Stimulated activated CD4-positive, alpha-beta T cell treated with anti-CD3 and anti-CD28 coated beads, Interleukin-4, amount 100 ng/mL, for 48 hours (primary cell): ENCODE measurements at places on chromosomes 6 and 20.

DNA sequence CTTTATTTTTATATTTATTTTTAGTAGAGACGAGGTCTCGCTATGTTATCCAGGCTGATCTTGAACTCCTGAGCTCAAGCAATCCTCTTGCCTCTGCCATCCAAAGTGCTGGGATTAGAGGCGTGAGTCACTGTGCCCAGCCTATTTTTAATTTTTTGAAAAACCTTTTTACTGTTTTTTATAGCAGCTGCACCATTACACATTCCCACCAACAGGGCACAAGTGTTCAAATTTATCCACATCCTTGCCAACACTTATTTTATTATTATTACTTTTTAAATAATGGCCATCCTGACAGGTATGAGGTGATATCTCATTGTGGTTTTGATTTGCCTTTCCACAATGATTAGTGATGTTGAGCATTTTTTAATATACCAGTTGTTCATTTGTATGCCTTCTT lies 42.5 kb downstream of the PACSIN1 start:
- no peak for DNase-seq

DNA sequence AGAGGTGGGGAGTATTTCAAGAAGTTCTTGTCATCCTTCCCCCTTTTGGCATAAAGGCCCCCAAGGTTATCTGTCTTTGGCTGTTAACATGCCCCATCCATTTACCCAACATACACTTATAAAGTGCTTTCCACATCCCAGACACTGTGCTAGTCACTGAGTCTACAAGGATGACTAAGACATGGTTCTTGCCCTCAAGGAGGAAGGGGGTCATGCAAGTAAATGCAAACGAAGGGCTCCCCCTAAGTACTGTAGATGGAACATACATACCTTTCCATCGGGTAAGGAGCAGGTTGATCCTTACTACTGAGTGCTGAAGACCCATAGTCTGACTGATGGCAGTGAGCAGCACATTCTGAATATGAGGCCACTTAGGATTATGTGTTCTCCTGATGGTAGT lies 38.3 kb downstream of the HECA start:
- DNase-seq = no peak

DNA sequence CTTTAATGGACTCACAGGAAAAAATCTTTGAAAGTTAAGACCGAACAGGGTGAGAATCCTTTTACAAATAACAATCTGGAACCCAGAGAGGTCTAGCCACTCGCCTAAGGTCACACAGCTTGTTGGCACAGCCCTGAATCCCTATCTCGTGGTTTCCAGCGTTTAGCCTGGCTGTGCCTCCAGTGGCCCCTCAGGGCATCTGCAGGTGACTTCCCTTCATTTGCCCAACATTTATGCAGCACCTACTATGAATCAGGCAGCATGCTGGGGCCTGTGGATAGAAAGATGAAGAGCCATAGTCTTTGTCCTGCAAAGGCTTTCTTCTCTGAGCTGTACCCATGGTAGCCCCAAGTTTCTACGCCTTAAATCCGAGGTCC lies 2.6 kb upstream of the NR2E1 start:
- DNase-seq = no peak

DNA sequence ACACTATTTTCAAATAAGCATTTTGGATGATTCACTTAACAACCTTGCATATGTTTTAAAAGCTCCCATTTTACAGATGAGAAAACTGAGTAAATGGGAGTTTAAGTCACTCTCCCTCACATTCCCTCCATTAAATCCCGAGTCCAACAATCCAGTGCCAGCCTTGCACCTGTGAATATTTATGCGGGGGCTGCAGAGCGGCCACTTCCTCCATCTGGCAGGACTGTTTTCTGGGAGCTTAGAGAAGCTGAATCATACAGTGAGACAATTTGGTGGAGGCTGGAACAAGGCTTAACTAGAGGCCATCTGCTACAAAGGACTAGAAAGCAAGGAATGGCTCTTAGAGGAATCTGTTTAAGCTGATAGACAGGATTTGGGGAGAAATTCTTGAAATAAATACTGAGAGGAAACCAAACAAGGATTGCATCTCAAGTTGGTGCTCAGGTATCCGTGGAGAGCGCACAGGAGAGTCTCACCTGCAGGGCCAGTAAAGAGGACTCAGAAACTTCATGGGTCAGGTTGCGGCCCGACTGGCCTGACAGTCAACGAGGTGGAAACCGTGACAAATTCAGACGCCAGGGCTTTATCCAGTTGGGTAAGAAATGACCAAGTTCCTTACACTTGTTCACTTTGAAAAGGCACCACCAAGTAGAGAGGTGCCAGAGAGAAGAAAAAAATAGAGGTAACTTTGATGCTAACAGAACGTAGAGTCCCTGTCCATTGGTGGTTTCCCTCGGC lies 478.5 kb downstream of the QKI start:
- DNase-seq = no peak

- no peak for DNase-seq
Measured at GRCh38 chr20:40081653-40082052, 607.4 kb downstream of the MAFB start.

DNA sequence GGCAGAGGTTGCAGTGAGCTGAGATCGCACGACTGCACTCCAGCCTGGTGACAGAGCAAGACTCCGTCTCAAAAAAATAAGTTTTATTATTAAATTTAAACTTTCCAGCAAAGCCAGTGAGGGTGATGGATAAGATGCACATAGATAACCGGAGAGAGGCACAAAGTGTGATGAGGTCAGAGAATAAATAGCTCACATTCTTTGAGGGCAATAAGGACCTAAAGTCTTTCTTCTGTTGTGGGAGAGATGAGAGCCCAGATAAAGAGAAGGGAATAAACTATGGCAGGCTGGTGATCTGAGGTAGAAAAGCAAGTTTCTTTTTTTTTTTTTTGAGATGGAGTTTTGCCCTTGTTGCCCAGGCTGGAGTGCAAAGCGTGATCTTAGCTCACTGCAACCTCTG lies 20.6 kb upstream of the EZR start:
- no peak for DNase-seq

- no peak for DNase-seq
Measured at GRCh38 chr6:141164042-141164743, 968.5 kb upstream of the GJE1 start.

GRCh38 chr6:138101946-138102731 lies 5.1 kb downstream of the PERP start:
- DNase-seq = no peak

- DNase-seq = no peak
Measured at GRCh38 chr6:35362200-35362599, 19.8 kb downstream of the PPARD start.

DNA sequence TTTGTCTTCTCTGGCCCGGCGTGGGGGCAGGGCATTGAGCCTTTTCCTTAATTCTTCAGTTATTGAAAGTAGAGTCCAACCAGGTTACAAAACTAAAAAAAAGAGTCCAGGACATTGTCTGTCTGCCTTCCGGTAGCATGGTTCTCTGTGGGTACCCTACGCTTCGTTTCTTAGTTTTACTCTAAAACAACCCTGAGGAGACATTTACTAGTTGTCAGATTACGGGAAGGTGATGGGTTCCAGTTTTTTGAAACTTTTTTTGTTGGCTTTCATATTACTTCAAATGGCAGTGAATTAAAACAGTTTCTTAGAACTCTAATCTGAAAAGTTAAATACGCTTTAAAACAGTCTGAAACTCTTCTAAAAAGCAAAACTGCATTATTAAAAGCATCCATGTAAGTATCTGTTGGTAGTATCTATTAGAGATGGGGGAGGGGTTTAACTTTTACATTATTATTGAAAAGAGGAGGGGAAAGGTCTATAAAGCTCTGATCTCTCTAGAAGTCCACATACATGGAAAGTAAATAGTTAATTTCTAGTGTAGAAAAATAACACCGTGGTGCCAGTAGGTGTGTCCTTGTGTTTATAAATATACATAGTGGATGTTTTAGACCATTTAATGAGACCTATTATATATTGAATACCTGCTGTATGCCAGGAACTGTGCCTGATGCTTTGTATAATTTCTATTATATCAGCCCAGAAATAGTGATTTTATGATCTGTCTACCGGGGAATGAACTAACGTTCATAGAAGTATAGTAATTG lies 2.2 kb downstream of the BICRAL start:
- no peak for DNase-seq

DNA sequence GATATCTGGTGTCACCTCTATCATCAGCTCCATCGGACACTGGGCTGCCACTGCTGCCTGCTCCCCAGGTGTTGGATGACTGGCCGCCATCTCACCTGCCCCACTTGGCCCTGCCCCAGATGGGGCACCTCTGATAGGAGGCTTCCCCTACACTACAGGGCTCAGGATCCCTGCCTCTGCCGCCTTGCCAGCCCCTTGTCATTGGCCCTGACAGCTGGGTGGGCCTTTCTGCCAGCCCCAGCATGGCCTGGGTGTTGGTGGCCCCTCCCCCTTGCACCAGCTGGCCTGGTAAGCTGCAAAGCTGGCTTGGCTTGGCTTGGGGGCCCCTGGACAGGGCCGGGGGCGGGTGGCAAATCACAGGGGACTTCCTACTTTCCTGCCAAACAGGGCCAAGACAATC lies 10.6 kb downstream of the PACSIN1 start:
- DNase-seq = no peak

DNA sequence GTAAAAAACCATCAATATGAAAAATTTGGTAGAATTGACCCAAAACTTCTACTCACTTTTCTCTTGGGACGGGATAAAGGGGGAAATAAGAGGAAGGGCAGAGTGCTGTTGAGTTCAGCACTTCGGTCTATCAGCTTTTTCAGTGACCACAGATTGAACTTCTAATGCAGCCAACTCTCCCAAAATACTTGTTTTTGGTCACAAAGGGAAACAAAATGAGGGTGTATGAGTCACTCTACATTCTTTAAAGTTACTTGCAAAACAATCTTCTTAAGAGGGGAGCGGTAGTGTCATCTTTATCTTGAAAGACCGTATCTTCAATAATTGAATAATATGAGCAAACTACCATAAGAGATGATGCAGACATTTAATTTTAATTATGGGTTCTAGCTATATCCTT lies 661.3 kb downstream of the CD109 start:
- no peak for DNase-seq

GRCh38 chr6:47308198-47308517 lies 1.5 kb downstream of the TNFRSF21 start:
- DNase-seq = no peak

GRCh38 chr6:166950443-166950821 lies 5.9 kb downstream of the RNASET2 start:
- no peak for DNase-seq

DNA sequence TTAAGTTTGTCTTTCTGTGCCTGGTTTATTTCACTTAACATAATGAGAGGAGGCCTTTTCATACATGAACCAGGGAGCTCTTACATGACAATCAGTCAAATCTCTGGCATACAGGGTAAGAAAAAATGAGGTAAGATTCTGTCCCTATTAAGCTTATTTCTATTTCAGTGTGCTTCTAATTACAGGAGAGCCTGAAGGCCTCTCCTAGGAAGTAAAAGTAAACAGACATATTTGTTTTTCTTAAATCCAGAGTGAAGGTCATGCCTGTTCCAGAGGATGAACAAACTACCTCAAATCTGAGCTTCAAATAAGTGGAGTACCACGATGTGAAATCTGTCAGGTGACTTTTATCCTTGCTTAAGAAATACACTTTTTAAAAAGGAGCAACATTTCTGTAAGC lies 72.6 kb downstream of the POPDC3 start:
- no peak for DNase-seq

- no peak for DNase-seq
Measured at GRCh38 chr6:117619178-117619577, 16.9 kb upstream of the GOPC start.

GRCh38 chr6:79928478-79928998 lies 18.8 kb downstream of the ELOVL4 start:
- DNase-seq = no peak

- no peak for DNase-seq
Measured at GRCh38 chr6:14518515-14519217, 401.1 kb downstream of the CD83 start.

- no peak for DNase-seq
Measured at GRCh38 chr6:85798931-85799652, 156.4 kb upstream of the SYNCRIP start.

- no peak for DNase-seq
Measured at GRCh38 chr6:153698001-153698400, 341.0 kb upstream of the OPRM1 start.

- no peak for DNase-seq
Measured at GRCh38 chr6:15131234-15131633, 114.6 kb upstream of the JARID2 start.

GRCh38 chr20:57030611-57031600 lies 235.5 kb downstream of the BMP7 start:
- DNase-seq = no peak

DNA sequence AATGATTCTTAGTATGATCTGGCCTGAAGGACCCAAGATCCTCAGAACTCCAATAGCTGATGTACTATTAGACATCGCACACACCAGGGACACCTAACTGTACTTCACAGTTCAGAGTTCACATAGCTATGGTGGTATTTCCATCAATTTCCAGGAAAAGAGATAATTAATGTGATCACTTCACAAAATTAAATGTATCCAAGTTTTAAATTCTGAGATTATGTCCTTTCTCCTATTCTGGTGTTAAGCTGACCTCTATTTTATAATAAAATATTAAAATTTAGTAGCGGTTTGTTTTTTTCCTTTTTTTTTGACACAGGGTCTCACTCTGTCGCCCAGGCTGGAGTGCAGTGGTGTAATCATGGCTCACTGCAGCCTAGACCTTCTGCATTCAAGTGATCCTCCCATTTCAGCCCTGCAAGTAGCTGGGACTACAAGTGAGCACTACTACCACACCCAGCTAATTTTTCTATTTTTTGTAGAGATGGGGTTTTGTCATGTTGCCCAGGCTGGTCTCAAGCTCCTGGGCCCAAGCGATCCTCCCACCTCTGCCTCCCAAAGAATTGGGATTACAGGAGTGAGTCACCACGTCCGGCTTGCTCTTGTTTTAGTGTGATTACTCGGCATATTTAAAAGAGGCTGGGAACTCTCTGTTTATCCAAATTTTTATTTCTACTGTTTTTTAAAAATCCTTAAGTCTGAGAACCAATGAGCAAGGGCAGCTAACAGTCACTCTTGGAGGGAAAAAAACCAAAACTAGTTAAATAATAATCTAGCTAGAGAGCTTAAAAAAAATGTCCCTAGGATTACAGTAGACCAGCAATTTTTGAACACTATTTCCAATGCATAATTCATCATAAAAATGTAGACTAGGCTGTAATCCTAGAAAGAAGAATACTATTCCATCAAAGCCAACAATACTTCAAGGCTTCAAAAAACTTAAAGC lies 16.0 kb downstream of the KIF13A start:
- DNase-seq = no peak

- DNase-seq = no peak
Measured at GRCh38 chr6:107344981-107345380, 114.4 kb downstream of the PDSS2 start.

DNA sequence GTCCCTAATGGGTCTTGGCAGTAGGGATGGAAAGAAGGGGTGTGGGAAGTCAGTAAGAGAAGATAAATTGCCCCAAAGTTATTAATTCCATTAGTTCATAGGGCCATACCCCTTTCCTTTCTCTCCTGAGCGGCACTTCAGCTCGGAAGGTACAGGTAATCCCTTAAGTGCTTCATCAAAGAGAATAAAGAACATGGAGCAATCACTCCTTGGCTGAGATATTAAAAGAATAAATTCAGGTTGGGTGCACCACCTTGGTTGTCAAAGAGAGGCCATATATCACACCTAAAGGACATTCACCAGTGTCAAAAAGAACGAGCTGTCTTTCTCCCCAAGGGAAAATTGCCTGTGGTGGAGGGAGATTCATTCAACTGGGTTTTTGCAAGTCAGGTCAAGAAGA lies 87.5 kb downstream of the EDN3 start:
- DNase-seq = no peak
